ENCODE measurements at places on chromosomes 11 and 22.

DNA sequence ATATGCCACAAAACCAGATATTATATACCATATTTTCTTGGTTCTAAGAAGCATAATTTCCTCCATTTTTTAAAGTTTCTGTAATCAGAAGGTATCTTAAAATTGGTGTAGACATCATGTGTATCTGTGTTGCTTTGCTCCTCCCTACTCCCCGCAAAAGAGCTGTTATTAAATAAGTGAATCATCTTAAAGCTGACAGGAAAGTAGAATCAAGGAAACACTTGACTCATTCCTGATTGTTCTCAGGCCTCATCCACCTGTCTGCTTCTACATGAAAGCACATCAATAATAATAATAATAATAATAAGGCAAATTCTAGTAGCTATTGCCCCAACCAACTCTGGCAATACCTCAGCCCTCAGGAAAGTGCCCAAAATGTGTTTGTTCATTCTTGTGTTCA is 26.2 kb upstream of the GUCY1A2 start:
- no peak for DNase-seq

- no peak for DNase-seq
Measured at GRCh38 chr11:72631806-72632731, 42.2 kb downstream of the PDE2A start.

- DNase-seq = no peak
Measured at GRCh38 chr22:30472994-30473720, 1.3 kb upstream of the SEC14L3 start.

DNA sequence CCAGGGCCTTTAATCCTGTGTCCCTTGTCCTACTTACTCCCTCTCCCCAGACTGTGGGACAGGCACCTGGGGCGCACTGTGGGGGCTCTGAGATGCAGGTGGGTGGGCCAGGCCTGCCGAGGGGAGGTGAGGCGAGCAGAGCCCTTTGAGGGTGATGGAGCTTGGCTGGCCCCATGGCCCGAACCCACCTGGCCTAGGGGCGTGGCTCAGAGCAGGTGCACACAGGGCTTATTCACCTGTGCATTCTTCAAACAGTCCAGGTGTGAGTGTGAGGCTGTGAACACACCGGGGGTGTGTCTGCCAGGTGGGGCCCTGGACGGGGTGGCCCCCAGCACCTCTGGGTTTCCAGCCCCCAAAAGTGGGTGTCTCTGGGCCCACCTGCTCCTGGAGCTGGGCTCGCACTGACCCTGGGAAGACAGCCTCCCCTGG is 9.0 kb upstream of the MUC5AC start:
- peak; percentile 7 for DNase-seq

DNA sequence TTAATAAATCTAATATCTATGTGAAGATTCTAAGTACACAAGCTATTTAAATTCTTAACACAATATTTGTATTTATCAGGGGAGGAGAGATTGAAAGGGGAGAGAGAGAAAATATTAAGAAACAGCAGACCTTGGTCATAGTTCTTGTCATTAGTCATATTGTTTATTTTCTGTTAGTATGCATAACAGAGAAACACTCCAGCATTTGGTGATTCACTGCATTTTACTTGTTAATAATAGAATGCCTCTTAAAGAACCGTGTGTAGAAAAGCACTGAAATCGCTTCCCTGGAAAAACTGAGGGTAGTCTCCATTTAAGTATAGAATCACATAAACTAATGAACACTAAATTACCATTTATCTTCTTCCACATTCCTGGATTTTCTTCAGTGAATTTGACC is 122.7 kb upstream of the TRPC6 start:
- DNase-seq = no peak

GRCh38 chr11:120945042-120945441 is 78.9 kb upstream of the TBCEL start:
- no peak for DNase-seq

- DNase-seq = no peak
Measured at GRCh38 chr11:32107647-32108046, 16.8 kb downstream of the RCN1 start.

DNA sequence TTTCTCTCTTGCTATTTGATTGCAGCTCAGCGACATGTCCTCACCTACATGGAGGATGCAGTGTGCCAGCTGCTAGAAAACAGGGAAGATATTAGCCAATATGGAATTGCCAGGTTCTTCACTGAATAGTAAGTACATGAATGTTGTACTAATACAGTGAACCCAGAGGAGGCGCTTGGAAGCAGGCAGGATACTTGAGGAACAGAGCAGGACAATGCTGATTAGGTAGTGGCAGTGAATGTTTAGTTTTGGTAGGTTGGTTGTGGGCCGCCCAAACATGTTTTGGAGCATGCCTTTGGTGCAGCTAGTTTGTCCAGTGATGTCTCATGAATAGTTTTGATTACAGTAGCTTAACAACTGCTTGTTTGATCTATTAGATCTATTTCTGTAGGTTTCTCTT is 50.6 kb downstream of the CSTPP1 start:
- DNase-seq = no peak

DNA sequence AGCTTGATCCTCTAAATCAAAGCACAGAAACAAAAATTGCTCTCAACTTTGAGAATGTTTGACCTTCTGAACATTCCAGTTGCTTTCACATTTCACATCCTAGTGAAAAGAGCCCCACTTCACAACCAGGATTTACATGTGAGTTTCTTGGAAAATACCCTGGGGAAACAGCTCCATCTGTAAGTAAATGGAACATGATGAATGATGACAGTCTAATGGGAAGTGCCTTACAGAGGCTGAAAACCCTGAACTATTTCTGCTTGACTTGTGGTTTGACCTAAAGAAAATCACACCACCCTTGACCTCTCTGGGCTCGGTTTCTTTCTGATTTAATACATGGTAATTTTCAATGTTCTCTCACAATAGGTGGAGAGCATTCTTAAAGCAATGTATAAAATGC is 499.4 kb upstream of the API5 start:
- DNase-seq = no peak

DNA sequence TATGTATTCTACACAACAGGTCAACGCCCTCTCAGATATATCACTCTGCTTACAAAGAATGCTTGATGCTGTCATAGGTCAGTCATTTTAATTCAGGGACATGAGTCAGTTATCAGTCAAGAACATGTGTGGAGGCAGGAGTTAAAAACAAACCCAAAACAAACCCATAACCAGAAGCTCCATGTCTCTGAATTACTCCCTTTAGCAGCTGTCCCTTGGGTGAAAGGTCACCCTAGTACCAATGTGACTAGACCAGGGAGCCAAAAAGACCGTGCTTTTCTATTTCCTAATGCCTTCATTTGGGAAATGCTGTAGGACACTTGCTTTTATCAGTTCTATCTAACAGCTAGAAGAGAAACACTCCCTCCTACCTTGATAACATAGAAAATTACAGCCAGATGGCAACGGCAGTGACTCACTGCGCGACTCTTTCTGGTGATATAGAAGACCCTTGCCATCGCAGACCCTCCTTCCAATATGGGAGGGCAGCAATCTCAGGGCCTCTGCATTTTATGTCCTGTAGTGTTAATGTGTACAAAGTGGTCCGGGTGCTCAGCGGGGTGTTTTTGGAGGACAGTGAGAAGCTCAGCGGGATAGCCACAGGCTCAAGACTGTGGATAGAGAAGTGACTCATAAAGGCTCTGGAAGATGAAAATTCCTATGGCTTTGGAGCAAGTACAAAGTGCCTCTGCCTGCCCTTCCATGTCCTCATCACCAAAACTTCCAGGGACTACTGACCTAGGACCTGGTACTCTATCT is 24.8 kb downstream of the APOL5 start:
- DNase-seq = no peak

DNA sequence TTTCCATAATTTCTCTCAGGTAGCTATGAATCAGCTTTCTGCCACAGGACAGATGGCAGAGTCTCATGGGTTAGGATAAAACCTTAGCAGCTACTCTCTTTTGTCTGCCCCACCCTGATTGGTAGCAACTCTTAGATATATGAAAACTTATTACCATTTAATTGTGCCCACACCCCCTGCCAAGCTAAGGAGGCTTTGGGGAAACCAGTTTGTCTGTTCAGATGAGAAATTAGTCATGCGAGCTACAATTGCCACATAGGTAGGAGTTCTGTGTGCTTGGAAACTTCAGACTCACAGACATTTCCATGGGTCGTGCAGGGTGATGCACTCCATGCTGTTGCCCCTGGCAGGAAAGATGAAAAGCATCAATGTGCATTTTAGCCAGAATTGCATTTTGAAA is 39.9 kb downstream of the CD44 start:
- no peak for DNase-seq

DNA sequence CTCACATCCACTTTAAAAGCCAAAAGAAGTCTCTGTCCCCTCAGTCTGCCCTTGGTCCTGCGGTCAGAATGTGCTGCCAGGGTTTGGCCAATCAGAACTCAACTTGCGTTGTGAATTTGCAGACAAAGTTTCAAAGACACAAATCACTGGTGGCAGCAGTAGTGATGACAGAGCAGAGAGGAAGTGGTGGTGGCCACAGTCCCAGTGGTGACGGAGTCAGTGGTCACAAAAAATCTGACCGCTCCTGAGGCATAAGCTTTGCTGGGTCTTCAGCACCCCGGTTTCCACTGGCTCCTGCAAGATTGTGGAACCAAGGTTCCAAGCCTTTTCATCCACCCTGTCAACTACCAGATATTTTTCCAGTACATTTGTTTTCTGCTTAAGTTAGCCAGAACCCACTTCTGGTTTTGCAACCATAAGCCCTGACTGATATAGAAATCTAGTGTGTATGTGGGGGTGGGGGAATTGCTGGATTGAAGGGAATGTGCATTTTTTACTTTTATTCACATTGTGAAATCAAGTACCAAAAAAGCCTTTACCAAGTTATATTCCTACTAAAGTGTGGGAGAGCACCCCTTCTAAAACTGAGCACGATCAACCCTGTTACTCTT is 112.3 kb downstream of the TMPRSS5 start:
- no peak for DNase-seq

DNA sequence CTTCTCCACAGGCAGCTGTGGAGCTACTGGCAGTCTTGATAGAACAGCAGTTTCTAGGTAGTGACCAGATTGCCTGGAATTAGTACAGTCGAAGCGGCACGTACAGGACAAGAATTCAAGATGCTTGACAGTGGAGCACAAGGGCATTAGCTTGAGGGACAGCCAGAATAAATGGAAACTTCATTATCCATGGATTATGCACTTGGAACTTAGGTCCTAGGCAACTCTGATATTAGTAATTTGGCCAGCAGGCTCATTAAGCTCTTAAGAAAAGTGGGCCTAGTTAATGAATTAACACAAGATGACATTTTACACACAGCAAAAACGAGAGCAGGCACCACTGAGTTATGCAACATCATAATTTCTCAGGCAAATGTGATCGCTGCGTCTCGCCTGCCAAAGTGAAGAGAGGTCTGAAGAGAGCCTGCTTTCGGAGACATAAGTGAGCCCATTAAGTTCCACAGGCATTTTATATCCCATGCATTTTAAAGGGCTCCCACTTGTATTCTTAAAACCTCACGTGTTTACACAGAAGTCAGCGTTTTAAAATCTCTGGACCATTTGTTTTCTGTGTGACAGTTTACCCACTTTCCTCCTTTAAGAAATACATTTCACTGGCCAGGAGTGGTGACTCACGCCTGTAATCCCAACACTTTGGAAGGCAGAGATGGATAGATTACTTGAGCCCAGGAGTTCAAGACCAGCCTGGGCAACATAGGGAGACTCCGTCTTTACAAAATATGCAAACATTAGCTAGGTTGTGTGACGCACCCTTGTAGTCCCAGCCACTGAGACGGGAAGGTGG is 66.2 kb downstream of the COMMD9 start:
- DNase-seq = no peak

DNA sequence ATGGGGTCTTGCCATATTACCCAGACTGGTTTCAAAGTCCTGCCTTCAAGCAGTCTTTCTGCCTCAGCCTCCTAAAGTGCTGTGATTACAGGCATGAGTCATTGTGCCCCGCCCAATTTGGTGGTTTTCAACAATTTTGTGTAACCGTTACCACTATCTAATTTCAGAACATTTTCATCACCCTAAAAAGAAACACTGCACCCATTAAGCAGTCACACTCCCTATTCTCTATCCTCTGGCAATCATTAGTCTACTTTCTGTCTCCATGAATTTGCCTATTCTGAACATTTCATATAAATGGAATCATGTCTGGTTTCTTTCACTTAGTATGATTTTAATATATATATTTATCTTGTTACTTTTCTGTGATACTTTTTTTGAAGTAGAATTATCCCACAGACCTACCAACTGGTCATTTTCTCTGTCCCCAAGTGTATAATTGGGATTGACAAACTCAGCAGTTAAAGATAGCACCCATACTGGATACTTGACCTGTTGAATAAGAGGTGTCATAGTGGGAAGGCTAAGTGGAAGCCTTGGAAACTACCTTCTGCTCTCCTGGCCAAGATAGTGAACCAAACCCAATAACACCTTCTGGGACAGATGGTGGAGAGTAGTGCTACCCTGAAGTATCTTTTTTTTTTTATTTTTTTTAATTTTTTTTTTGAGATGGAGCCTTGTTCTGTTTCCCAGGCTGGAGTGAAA is 64.8 kb downstream of the STIM1 start:
- DNase-seq = no peak

DNA sequence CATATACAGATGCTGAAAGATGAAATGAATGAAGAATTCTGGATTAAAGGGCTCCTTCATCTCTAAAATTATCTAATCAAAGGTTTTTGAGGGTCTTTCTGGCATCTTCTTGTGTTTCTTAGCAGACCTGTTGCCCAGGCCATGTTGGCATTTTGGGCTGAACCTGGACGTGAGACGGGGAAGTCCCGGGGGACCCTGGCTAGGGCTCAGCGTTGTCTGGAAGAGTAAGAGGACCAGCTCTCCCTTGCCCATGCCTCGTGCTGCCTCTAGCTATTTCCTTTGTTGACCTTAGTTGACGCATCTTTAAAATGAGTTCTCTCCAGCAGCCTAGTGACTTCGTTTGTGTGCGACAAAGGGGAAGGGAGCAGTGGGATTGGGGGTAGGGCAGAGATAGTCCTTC is 152.2 kb downstream of the ST3GAL4 start:
- no peak for DNase-seq

DNA sequence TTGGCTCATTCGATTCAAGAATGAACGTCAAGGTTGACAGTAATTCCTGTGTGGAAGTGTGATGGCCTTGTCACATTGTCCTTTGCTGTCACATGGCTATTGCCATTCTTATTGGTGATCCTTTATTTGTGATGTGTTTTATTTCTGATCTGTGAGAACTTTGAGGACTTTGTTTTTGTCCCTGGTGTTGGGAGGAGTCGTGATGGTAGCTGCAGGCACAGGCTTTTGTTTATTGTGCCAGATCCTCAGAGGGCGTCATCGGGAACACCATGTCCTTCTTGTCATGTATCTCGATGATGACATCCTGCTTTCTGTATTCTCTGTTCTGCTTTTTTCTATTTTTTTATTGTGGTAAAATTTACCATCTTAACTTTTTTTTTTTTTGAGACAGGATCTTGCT is 5.6 kb downstream of the PICK1 start:
- DNase-seq = no peak

GRCh38 chr11:32497951-32498350 is 62.6 kb upstream of the WT1 start:
- no peak for DNase-seq

DNA sequence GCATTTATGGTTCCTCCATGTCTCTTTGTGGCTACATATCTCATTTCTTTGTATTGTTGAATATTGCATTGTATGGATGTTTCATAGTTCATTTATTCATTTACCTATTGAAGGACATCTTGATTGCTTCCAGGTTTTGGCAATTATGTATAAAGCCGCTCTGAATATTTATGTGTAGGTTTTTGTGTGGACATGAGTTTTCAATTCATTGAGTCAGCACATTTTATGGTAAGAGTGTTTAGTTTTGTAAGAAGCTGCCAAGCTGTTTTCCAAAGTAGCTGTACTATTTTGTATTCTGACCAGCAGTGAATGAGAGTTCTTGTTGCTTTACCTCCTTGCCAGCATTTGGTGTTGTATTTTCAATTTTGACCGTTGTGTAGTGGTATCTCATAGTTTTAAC is 39.2 kb downstream of the KDM2A start:
- DNase-seq = no peak
